ENCODE measurements at places on chromosomes 12 and 14.

DNA sequence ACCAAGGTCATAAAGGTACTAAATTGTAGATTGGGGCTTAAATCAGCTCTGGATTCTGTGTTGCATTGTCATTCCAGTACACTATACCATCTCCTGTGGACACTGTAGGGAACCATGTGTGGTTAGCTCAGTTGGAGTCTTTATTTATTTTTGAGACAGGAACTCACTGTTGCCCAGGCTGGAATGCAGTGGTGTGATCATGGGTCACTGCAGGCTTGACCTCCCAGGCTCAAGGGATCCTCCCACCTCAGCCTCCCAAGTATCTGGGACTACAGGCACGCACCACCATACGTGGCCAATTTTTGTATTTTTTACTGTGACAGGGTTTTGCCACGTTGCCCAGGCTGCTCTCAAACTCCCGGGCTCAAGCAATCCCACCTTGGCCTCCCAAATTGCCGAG is 6.7 kb downstream of the PAPOLA start:
- no peak for DNase-seq

GRCh38 chr14:24297190-24297964 is 2.2 kb downstream of the DHRS1 start:
- DNase-seq, result no peak

DNA sequence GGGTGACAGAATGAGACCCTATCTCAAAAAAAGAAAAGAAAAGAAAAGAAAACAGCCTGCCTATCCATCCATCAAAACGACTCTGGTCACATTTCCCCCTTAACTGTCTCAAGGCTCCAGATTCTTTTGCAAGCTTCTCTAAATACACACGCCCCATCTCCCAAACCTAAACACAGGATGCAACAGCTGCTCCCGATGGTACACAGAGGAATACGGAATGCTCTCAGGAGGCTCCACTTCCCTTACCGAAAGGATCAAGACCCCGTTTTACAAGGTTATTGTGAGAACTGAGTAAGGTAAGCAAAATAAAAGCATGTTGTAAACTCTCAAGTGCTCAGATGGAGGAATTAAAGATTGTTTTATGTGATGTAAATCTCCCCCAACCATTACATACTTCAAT is 62.3 kb downstream of the NT5DC3 start:
- DNase-seq, result no peak

- DNase-seq, result peak; percentile 9
These were observed 44.8 kb upstream of the PTHLH start for GRCh38 chr12:28017126-28017872.

GRCh38 chr12:2057041-2057794 is 4.4 kb downstream of the CACNA1C start:
- DNase-seq, result peak; percentile 86

Data from posterior cingulate gyrus (tissue), 11 donors.